ENCODE measurements at places on chromosomes 1 and 21.

DNA sequence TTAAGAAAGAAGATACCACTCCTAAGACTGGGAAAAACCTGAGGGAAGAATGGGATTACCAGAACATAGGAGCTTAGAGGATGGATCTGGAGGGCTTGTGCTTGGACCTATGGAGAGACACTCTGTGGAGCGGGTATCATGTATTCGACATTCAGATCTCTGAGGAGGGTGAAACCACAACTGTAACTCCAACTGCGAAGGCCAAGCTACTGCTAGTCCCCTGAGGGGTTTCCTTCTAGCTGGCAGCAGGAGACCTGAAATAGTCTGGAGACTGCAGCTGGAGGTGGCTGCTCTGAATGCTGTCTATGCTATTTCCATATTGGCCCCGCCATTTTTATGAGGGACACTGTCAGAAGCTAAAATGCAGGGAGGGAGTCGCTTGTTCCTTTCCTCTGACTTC, 462.3 kb downstream of the PTPRC start:
- no peak for DNase-seq

DNA sequence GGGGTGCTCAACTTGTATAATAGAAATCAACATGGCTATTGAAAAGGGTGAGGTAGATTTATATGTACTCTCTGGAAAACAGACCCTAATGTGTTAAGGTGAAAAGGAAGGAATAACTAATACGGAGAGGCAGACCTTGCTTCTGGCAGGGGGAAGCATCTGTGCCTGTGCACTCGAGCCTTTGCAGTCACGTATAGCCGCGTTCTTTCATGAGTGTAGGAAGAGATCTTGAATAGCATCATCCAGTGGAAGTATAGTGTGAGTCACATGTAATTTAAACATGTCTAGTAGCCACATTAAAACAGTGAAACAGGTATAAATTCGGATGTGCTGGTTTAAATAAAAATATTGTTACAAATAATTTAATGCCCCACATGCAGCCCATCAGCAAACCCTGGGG, 3.0 kb downstream of the A3GALT2 start:
- no peak for DNase-seq

DNA sequence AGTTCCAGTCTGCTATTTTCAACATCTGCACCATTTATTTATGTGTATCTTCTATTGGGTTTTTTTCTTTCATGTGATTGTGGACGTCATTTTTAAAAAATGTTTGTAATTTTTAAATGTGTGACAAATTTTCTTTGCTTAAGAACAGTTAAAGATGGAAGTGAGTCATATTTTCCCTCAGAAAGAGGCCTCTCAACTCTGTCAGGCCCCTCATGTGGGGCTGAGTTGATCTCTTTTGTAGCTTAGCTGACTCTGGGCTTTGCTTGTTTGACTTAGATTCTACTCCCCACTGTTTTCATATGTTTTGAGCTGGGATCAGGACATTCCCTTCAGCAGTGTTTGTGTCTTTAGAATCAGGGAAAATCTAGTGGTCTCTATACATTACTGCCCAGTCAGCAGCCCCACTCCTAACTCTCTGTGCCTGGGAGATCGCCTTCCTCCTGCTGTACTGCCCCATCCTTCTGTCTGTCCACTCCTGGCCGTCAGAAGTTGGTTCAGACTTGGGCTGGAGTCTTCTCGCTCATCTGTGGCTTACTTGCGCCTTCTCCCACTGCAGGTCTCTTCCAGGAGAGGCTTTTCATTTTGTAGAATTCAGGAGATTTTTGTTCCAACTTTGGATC, 137.4 kb downstream of the DYRK1A start:
- no peak for DNase-seq

- peak; percentile 48 for DNase-seq
These were observed 10.8 kb upstream of the TIAM1 start for GRCh38 chr21:31354604-31355443.

GRCh38 chr1:173255214-173255813, 48.2 kb upstream of the TNFSF4 start:
- DNase-seq, result no peak

- no peak for DNase-seq
These were observed 170.4 kb upstream of the KCNK2 start for GRCh38 chr1:214912127-214912526.

- DNase-seq, result no peak
These were observed 33.4 kb downstream of the SLC19A1 start for GRCh38 chr21:45508607-45509565.

DNA sequence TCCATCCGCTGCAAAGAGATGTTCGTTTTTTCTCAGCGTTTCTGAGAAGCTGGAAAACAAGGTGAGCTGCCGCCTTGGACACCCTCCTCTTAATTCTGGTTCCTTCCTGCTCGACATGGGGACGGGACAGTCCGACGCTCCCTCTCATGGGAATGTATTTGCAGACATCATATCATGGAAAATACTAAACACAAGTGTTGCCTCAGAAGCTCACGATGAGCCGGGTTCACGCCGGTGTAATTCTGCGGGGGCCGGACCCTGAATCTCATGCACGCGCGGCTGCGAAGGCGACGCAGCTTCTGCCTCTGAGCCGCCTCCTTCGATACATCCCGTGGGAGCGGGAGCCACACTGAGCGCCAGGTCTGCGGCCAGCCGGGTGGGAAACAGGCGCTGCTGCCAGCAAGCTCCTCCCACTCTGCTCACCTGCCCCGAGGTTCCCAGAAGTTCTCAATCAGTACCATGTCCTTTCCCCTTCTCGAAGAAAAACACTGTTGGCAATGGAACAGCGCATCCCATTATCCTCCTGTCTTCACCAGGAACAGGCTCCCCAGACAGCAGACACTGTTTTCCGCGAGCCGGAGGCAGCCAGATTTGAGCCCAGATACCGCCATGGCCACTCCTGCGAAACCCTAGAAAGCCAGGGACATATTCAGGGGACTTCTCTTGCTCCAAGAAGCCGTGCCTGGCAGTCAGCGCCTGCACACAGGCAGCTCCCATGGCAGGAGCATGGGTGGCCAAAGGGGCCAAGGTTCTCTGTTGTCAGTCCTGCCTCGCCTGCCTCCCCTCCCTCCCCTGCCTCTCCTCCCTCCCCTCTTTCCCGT, 98.0 kb downstream of the WDR4 start:
- no peak for DNase-seq

- DNase-seq, result no peak
These were observed 183.5 kb downstream of the BRINP2 start for GRCh38 chr1:177354247-177354646.

GRCh38 chr1:178564783-178565180, 51.9 kb downstream of the TEX35 start:
- no peak for DNase-seq

- no peak for DNase-seq
These were observed 26.4 kb upstream of the LRRC8D start for GRCh38 chr1:89794406-89794805.

GRCh38 chr1:203548892-203549291, 54.9 kb downstream of the OPTC start:
- no peak for DNase-seq

DNA sequence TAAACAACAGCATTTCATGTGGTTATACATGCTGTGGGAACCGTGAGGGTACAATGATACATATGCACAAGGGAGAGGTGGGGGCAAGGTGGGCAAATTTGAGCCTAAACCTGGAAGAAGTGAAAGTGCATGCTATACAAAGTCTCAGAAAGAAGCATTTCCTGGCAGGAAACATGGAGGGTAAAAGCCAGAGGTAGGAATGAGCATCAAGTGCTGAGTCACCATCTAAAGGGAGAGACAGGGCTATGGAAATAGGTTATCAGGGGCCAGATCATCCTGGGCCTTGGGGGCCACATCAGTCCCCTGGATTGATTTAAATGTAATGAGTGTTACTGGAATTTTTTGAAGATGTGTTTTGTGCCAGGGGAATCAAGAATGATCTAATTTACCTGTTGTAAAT, 60.1 kb upstream of the DAB1 start:
- no peak for DNase-seq

- no peak for DNase-seq
These were observed 2.3 kb downstream of the LDLRAD2 start for GRCh38 chr1:21814241-21814918.

DNA sequence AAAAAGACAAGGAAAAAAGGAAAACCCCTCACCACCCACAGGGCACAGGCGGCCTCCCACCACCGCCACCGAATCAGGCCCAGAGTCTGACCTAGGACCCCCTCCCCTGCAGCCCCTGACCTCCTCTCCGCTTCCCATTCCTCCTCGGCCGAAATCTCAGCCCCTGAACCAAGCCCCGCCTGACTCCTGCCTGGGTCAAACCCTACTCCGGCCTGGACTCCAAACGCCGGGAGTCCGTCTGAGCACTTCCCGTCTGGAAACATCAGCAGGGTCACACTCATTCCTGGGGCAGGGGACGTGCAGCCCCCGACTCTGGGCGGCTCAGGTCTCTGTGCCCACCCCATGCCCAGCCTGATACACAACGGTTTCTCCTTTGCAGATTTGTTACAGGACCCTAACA, 26.4 kb upstream of the SUMO3 start:
- DNase-seq, result no peak

DNA sequence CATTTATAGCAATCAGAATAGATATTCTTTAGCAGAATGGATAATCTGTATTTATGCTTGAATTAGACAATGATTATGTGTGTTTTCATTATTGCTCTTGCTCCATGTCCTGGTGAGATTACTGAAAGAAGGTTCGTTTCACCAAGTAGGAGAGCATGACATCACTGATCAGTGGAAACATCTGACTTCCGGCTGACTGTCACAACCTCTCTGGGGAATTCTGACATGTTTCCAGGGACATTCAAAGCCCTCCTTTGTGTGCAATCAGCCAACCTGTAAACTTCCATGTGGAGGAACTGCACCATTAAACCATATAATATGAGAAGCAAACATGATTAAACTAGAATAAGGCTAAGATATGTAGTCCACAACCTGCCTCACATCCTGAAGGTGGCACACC, 424.8 kb upstream of the ADGRL4 start:
- no peak for DNase-seq

DNA sequence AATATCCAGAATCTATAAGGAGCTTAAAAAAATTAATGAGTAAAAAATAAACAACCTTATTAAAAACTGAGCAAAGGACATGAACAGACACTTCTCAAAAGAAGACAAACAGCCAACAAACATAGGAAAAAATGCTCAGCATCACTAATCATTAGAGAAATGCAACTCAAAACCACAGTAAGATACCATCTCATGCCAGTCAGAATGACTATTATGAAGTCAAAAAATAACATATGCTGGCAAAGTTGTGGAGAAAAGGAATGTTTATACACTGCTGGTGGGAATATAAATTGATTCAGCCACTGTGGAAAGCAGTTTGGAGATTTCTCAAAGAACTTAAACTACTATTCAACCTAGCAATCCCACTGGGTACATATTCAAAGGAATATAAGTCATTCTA, 25.3 kb downstream of the PIGK start:
- no peak for DNase-seq

DNA sequence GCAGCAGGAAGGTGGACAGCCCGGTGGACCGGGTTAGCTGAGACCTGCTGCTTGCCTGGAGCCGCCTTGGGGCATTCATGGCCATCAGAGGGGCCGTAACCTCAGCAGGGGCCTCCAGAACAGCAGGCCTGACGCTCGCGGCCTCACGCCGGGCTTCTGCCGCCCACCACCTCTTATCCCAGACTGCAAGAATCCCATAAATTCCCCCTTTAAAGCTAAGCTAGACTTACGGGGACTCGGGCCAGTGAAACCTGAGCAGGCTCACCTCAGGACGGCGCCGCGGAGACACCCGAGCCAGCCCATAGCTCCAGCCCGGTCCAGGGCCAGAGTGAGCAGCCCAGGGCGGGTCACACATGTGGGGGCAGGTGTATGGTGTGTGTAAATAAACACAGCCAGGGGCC, 132.3 kb downstream of the GLIS1 start:
- no peak for DNase-seq

- DNase-seq, result no peak
These were observed 285.9 kb upstream of the C1orf87 start for GRCh38 chr1:60359431-60359830.

DNA sequence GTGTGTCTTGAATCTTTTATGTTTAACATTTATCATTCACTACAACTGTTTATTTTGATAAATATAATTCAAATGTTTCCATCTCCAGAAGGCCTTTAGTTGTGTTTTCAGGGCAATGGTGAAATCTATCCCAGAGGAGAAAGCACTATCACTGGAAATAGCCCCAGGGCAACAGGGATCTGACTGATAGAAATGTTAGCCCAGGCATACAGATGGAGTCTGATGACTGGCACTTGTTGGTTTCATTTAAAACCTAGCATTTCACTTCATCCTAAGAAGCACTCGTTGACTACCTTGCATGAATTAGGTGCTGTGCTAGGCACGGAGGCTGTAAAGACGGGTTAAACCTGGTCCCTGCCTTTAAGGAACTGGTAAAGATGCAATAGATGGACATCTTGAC, 103.1 kb downstream of the C1orf21 start:
- DNase-seq, result no peak

DNA sequence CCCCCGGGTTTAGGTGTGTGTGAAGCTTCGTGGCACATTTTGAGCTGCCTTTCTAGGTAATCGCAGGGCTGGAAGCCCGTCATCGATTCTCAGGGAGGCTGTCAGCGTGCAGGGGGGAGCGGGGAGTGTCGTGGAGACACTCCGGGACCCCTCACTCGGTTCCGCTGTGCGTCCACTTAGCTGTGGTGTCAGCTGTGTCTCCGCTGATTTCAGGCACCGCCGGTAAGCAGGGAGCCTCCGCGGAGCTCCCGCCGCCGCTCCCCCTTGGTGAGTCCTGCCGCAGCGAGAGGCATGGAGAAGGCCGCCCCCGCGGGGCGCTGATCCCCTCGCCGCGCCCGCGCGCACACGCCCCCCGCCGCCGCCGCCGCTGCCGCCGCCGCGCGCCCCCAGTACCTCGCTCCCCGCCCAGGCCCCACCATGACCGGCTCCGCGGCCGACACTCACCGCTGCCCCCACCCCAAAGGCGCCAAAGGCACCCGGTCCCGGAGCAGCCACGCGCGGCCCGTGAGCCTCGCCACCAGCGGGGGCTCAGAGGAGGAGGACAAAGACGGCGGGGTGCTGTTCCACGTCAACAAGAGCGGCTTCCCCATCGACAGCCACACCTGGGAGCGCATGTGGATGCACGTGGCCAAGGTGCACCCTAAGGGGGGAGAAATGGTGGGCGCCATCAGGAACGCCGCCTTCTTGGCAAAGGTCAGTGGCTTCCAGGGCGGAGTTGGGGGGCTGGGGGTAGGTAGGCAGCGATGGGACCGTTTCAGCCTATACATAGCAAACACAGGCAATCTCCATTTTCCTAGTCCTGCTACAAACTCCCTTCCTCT, 995 bp downstream of the VASH2 start:
- DNase-seq, result no peak

GRCh38 chr1:198756470-198756869, 117.6 kb downstream of the PTPRC start:
- no peak for DNase-seq

- DNase-seq, result no peak
These were observed 94.2 kb downstream of the KCNK1 start for GRCh38 chr1:233707880-233708815.

DNA sequence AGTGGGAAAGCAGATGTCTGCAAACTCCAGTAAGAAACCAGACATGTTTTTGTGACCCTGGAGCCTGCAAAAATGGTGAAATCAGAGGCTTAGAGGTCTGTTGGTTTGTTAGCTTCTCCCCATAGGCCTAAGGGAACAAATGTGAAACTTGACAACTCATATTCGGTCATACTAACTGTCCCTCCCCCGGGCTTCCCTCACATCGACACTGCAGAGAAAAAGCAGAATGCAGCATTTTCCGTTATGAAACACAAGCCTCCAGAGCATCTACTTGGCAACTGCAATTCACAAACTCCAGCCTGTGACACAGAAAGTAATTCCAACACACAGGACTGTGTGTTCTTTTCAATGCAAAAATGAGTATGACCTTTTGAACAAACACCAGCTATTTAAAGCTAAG, 3.7 kb downstream of the KCNA2 start:
- DNase-seq, result no peak

GRCh38 chr1:103489935-103490334, 35.6 kb upstream of the RNPC3 start:
- no peak for DNase-seq

Measured in activated CD8-positive, alpha-beta memory T cell treated with anti-CD3 and anti-CD28 coated beads for 1 hour (primary cell).